ENCODE measurements at places on chromosomes 13 and 19. TPM values are rescaled to one million over a fixed set of nuclear protein-coding genes. Genes with fewer than 3 reads are reported as not detected.

The CBARP gene
- 13.0 TPM for total RNA-seq

The RYR1 gene
- total RNA-seq = 1.4 TPM

The NLRP4 gene
- total RNA-seq = not detected

The TUBB4A gene
- total RNA-seq = 41.7 TPM

The ZNF816 gene
- 25.3 TPM for total RNA-seq

The CPAMD8 gene
- 58.6 TPM for total RNA-seq

The SULT2B1 gene
- total RNA-seq = not detected

The CGB2 gene
- not detected for total RNA-seq

The ADGRE3 gene
- total RNA-seq = not detected

Data from progenitor cell of endocrine pancreas (in vitro differentiated cells).